ENCODE measurements at places on chromosomes 1 and 21. TPM values are rescaled to one million over a fixed set of nuclear protein-coding genes. Genes with fewer than 3 reads are reported as not detected.

FCRL5 gene
- not detected for total RNA-seq

NR5A2 gene
- 27.8 TPM for total RNA-seq

TLR5 gene
- 0.27 TPM for total RNA-seq

PLA2G2F gene
- not detected for total RNA-seq

ITLN2 gene
- 0.27 TPM for total RNA-seq

LCE1A gene
- total RNA-seq: not detected

CD1E gene
- total RNA-seq: not detected

TOMM20 gene
- total RNA-seq: 120 TPM

TFAP2E gene
- total RNA-seq: not detected

GPR3 gene
- 2.1 TPM for total RNA-seq

SLAMF9 gene
- total RNA-seq: not detected

IGSF21 gene
- total RNA-seq: not detected

CCDC27 gene
- total RNA-seq: not detected

FNDC10 gene
- 0.65 TPM for total RNA-seq

GNG4 gene
- not detected for total RNA-seq

NKAIN1 gene
- total RNA-seq: not detected

MAST2 gene
- 30.1 TPM for total RNA-seq

MOB3C gene
- total RNA-seq: 5.1 TPM

VN1R5 gene
- not detected for total RNA-seq

SEMA4A gene
- 1.0 TPM for total RNA-seq

PLA2G2D gene
- total RNA-seq: not detected

FCER1A gene
- total RNA-seq: not detected

HSD3B1 gene
- total RNA-seq: not detected

HPCAL4 gene
- not detected for total RNA-seq

PDE9A gene
- total RNA-seq: not detected

LCE3D gene
- total RNA-seq: not detected

LRRC8B gene
- total RNA-seq: 28.9 TPM

LMOD1 gene
- not detected for total RNA-seq

AVPR1B gene
- not detected for total RNA-seq

CD5L gene
- not detected for total RNA-seq

CFHR3 gene
- not detected for total RNA-seq

S100A3 gene
- total RNA-seq: 0.79 TPM

All from thoracic aorta endothelial cell (primary cell).